Tongue (tissue), 3 donors: ENCODE measurements at places on chromosomes 12 and 14.

DNA sequence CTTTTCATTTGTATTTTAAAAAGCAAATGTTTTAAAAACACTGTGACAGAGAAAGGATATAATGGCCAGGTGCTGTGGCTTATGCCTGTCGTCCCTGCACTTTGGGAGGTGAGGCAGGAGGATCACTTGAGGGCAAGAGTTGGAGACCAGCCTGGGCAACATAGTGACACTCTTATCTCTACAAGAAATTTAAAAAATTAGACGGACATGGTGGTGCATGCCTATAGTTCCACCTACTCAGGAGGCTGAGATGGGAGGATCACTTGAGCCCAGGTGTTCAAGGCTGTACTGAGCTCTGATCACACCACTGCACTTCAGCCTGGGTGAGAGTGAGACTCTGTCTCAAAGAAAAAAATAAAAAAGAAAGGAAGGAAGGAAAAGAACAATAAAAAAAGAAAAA lies 7.8 kb downstream of the RFX4 start:
- no peak for DNase-seq

DNA sequence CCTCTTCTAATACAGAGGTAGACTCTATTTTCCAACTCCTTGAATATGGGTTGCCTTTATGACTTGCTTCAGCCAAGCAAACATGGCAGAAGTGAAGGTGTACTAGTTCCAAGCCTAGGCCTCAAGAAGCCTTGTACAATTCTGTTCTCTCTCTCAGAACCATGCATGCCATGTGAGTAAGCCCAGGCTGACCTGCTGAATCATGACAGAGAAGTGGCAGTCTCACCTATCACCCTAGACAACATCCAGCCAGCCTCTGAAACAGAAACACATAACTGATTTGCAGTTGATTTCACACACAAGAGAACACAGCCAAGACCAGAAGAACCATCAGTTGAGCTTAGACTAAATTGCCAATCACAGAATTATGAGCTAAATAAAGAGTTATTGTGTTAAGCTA lies 157.2 kb downstream of the GARIN6 start:
- DNase-seq: no peak

DNA sequence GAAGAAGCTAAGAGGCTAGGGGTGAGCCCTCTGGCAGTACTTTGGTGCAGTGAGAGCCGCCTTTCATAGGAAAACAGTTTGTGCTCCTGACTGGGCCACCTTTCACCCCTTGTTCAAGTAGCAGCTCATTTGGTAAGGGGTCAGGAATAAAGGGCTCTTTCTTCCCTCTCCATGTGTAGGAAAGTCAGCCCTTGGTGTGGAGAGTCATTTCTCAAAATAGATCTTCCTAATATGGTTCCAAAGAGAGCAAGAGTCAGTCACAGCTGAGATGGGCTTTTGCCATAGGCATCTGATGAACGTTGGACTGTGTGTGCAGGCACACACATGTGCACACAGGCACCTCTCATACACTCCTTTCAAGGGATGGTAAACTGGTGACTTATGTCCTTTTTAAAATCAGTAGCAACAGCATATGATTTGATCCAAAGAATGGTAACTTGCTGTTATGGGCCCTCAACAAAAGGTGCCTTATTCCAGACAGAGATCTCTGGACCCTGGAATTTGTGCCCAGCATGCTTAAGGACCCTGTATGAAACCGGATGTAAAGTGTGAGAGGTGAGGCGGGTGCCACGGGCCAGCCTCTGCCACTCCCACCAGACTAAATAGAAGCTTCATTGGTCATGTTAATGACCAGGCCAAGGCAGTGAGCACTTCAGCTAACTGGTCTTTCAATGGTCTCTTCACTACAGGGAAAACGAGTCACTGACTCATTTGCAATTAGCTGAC lies 16.7 kb upstream of the RIC8B start:
- DNase-seq: peak; percentile 50

DNA sequence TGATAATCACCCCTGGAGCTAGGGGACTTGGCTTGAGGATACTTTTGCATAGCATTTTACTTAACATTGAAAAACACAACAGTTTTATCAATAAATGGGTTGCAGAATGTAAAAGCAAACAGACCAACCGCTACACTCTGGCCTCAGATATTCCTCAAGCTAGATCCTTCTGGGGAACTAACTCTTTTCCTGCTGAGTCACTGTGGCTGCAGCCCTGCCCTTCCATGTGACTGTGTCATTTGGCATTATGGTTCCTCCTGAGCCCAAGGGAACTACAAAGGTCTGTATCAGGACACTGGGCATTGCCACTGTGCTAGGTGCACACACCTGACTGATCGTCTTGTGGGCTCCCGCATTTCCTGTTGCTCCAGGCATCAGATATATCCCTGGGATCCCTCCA lies 56.6 kb downstream of the TTC9 start:
- no peak for DNase-seq

- DNase-seq: no peak
These were observed 5.5 kb downstream of the ZFP36L1 start for GRCh38 chr14:68787092-68787992.

DNA sequence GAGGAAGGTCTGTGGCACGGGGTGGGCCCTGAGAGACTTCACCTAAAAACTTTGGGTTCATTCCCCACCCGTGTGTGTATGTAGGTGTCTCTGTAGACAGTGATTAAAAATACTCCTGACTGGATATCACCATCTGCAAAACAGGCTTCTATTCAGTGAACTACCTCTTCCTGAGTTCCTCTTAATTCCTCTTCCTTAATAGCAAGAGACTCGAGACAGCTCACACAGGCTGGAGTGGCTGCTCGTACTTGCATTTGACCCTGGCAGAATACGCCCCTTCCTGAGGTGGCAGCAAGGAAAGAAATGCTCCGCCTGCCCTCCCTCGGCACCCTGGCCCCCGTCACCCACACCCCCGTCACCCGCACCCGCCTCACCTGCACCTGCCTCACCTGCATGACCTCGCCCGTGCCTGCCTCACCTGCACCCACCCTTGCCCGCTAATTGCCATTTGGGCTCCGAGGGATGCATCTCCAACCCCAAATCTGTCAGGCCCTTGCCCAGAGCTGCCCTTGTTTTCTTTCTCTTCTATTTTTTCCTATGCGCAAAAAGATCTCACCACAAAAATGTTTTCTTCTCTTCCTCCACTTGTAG lies 90.0 kb downstream of the FBXL14 start:
- no peak for DNase-seq

DNA sequence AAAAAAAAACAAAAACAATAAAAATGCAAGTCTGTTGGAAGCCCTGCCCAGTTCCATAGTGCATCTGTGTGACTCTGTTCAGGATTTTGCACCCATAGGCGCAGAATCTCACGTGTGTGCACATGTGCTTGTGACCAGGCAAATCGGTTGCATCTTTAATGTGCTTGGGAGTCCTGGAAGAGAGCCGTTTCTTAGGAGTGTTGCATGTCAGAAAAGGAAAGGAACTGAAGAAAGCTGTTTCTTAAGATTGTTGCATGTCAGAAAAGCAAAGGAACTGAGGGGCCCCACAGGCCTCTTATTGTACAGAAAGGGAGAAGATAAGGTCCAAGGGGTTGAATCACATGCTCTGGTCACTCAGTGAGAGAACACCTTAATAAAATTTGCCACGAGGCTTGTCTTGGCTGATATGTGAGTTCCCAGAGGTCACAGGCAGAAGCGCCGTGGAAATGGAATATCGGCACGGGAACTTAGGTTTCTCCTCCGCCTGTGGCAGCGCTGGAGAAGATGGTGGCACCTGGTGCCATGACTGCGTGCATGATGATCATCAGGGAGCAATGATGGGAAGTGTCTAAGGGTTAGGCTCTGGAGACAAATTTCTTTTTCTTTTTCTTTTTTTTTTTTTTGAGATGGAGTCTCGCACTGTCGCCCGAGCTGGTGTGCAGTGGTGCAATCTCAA lies 90.0 kb downstream of the LRRC74A start:
- DNase-seq: no peak

DNA sequence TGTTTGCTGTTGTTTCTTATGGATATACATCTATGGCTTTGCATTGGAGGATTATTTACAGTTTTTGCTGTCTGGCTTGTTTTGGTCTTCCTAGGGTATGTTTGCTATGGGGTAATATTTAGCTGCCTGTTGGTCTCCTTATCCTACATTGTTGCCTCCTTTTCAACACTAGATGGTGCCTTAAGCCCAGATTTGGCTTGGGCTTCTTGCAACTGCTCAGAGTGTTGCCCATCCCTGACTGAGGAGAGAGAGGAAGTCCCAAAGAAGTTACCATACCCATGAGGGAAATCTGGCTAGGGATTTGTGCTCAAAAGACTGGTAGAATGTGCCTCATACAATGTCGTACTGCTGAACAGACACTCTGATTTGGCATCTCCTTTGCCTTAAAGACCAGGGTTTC lies 94.6 kb upstream of the MUCL1 start:
- DNase-seq: peak; percentile 5

- DNase-seq: no peak
These were observed 20.3 kb upstream of the CACNA1C start for GRCh38 chr12:2032506-2032905.

- DNase-seq: no peak
These were observed 83.0 kb downstream of the LLPH start for GRCh38 chr12:66047411-66048021.

- DNase-seq: peak; percentile 76
These were observed 35.1 kb downstream of the TMBIM6 start for GRCh38 chr12:49776413-49776812.

GRCh38 chr14:91470216-91470615 lies 39.9 kb downstream of the PPP4R3A start:
- no peak for DNase-seq

DNA sequence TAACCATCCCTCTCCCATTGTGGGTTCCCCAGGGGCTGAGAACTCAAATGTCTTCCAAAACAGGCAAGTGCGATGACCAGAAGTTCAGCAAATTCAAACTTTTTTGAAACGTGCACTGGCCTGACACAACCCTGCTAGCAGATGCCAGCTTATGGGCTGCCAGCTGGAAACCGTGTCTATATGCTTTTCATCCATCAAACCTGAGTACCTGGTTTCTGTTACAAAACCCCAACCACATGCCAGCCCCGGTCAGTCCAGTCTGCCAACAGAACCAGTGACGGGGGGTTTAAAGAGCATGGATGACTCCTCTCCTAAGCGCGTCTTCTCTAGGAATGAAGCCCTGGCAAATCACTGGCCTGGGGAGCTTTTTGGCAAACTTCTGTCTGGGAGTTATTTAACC lies 189.7 kb downstream of the TTC7B start:
- DNase-seq: no peak

GRCh38 chr14:72652179-72652578 lies 241.7 kb downstream of the DPF3 start:
- no peak for DNase-seq

GRCh38 chr14:78535041-78535440 lies 364.9 kb downstream of the NRXN3 start:
- DNase-seq: no peak

DNA sequence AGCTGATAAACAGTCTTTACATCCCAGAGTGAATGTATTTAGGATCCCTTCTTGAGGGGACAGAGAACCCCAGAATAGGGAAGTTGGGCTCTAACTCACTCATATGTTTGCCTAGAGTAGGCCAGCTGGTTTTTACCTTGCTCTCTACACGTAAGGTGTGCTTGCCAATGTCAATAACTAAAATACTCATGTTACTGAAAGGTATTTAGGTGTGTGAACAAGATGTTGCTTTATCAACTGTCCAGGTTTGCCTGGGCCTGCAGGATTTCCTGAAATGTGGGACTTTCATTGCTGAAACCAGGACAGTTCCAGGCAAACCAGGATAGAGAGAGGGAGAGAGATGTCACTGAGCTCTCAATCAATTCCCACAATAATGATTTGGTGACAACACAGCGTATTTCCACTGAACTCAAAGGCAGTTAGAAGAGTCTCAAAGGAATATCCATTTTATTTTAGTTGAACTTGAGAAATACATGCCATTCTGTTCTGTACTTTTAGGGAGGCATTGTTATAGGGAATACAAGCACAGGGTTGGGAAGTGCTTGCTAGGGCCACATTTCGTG lies 171.7 kb downstream of the NRXN3 start:
- peak; percentile 13 for DNase-seq

DNA sequence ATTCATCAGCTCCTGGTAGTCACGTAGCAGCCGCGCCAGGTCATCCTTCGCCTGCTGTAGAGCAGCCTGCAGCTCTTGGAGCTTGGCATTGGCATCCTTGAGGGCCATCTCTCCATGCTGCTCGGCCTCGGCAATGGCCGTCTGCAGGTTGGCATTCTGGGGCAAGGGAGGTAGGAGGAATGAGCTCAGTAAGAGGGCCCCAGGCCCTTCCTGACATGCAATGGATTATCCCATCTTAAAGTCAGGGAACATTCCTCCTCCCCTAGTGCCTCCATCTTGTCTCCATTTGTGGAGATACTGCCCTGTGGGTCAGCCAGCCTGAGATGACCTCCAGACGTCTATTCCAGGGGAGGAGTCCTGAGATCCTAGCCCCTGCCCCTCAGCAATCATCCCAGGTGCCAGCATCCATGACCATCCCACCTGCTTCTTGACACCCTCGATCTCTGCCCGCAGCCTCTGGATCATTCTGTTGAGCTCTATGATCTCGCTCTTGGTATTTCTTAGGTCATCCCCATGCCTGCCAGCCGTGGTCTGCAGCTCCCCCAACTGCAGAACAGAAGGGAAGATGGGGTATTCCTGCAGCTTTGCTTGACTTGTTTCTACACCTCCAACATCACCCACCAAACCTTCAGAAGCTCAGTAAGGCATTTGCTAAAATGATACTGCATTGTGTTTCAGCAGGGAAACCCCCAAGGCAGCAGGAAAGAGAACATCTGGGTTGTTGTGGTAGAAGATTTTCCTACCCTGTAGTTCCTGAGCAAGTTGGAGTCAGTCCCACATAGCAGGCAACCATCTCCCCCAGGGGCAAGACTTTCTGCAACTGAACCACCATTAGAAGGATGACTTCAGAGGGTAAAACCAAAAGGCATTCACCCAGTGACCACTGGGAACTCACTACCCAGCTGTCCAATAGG lies 4.4 kb downstream of the KRT3 start:
- DNase-seq: no peak

DNA sequence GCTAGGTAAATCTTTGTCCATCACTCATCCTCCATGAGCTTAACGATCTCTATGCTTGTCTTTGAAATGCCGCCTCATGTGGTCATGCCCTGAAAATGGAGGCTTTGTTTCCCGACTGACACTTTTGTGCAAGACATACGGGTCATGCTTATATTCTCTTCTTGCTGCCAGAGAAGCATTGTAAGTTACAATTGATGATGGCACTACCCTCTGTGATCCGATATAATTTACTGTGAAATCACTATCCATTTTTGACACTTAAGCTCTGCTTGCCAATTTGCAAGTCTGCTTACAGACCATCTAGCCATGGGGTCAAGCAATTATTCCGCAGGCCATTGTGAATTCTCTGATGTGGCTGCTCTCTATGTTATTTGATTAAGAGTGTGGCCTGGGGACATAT lies 650.0 kb downstream of the FLRT2 start:
- DNase-seq: no peak

GRCh38 chr12:86710109-86710508 lies 453.9 kb upstream of the MGAT4C start:
- DNase-seq: no peak
